ENCODE measurements at places on chromosomes 3 and 15. TPM values are rescaled to one million over a fixed set of nuclear protein-coding genes. Genes with fewer than 3 reads are reported as not detected.
A peak's percentile ranks its signal among the peaks of the same experiment; 100 is the strongest.

DNA sequence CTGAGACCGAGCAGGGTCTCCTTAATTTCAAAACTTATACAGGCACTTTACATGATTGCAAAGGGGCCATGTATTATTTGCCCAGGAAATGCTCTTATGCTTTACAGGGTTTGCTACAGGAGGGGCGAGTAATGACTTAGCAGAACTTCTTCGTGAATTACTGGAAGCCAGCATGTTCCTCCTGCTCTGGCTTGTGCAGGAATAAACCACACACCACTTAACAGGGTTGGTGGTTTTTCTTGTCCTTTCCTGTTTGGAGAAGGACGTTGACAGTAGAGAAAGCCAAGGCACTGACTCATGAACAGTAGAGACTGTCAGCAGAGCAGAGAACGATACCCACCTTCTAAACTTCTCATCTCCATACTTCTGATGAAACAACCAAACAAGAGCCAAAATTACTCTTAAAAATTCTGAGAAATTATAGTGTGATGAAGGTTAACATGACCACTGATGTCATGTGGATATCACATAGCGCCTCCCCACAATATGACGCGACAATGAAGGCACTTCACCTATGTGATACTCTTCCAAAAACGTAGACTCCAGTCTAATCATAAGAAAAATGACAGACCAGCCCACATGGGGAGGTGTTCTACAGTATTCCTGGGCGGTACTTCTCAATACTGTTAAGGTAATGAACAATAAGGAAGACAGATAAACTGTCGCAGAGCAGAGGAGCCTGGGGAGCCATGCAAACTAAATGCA is 24.7 kb upstream of the MCTP2 start:
- H3K4me1 ChIP-seq: peaks cover 15% of the 10 kb centered on the region
- no peaks in the 10 kb centered on the region for H3K36me3 ChIP-seq
- DNase-seq: peak; percentile 70
- peaks cover 24% of the 10 kb centered on the region for H3K27me3 ChIP-seq

GRCh38 chr3:52528586-52529375 is 4.9 kb downstream of the NT5DC2 start:
- peaks cover 5% of the 10 kb centered on the region for H3K4me1 ChIP-seq
- H3K4me3 ChIP-seq: no peak overlapping the region
- no peaks in the 10 kb centered on the region for H3K27me3 ChIP-seq
- peak; percentile 2 for DNase-seq
- no peak overlapping the region for H3K27ac ChIP-seq

GRCh38 chr3:135083756-135084155 is 288.7 kb downstream of the EPHB1 start:
- H3K4me3 ChIP-seq: no peak overlapping the region
- no peak for DNase-seq
- no peaks in the 10 kb centered on the region for H3K4me1 ChIP-seq
- no peak overlapping the region for H3K27ac ChIP-seq
- no peaks in the 10 kb centered on the region for H3K27me3 ChIP-seq
- H3K36me3 ChIP-seq: no peaks in the 10 kb centered on the region

DNA sequence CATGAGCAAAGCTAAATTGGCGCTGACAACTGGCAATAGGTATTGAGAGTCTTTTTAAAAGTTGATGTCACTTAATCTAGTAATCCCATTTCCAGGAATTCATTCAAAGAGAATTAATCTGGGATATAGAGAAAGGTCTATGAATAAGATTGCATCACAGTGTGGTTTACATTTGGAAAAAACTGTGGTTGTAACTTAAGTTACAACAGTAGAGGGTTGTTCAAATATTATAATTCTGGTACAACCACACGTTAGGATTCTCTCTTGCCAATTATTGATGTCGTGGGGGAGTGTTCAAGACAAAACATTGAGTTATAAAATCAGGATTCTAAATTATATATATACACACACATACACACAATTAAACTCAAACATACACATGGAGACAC is 79.8 kb downstream of the LIPC start:
- no peak overlapping the region for H3K27ac ChIP-seq
- H3K36me3 ChIP-seq: peaks cover 5% of the 10 kb centered on the region
- H3K27me3 ChIP-seq: no peaks in the 10 kb centered on the region

DNA sequence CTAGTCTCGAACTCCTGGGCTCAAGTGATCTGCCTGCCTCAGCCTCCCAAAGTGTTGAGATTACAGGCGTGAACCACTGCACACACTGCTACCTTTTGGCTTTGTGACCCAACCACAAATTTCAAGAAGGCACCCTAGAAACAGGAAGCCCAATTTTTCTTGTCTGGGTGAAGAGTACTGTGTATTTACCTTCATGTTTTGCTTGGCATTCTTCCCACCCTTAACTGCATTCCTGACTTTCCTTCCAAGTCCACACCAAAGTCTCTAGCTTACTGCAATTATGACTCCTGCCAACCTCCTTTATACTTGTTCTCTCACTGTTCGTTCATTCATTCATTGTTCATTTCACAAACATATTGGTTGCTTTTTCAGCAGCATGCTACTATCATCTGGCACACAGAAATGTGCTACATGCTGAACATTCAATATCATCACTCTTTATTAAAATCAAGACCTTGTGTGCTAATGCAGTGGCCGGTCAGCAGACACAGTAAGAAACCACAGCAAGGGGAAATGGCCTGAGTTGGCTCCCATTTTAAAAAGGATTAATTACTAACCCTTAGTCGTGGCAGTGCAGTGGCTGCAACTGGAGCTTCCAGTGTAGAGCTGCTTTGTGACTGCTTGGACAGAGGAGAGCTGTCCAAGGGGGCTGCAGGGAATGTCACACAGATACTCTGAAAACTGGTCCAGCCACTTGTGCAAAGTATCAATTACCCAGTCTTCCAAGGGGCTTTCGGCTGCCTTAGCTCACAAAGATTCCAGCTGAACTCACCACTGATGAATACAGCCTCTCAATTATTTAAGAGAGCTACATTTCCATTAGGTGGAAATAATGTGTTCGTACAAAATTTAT is 94.0 kb downstream of the ETFA start:
- H3K36me3 ChIP-seq: peaks cover 29% of the 10 kb centered on the region
- H3K4me3 ChIP-seq: no peak overlapping the region
- no peak for DNase-seq
- H3K4me1 ChIP-seq: peaks cover 2% of the 10 kb centered on the region
- no peak overlapping the region for H3K27ac ChIP-seq
- H3K27me3 ChIP-seq: no peaks in the 10 kb centered on the region

- no peaks in the 10 kb centered on the region for H3K36me3 ChIP-seq
- H3K27ac ChIP-seq: no peak overlapping the region
- H3K27me3 ChIP-seq: no peaks in the 10 kb centered on the region
- DNase-seq: no peak
These were observed 196.2 kb upstream of the CNTN4 start for GRCh38 chr3:1902416-1902815.

DNA sequence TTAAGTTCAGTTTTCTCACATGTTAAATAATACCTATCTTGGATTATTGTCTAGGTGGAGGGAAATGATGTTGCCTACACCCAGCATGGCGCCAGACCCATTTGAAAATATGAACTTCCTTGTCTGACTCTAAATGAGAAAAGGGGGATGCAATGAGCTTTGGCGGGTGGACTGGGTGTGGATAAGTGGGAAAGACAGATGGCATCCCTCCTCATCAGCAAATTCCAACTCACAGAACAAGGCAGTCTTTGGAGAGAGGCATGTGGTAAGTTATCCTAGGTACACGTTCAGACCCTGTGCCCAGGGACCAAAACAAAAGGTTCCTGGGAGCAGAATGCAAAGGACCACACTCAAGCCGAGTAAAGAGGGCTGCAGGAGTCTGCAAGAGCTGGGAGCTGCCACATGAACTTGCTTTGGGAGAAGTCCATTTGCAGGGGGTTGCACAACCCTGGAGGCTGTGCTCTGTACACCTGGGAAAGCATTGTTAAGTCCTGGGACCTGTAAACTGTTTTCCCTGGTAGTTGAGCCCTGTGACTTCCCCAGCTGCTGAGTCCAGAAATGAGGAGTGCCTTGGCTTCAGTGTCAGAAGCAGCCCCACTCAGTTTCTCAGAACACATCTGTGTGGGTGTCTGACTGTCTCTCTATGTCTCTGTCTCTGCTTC is 102.3 kb upstream of the TPM1 start:
- DNase-seq: no peak
- no peak overlapping the region for H3K4me3 ChIP-seq
- H3K27me3 ChIP-seq: peaks cover 11% of the 10 kb centered on the region

GRCh38 chr3:67077656-67078055 is 79.5 kb downstream of the KBTBD8 start:
- no peak overlapping the region for H3K27ac ChIP-seq
- DNase-seq: peak; percentile 16
- peaks cover 50% of the 10 kb centered on the region for H3K4me1 ChIP-seq
- H3K36me3 ChIP-seq: peaks cover 11% of the 10 kb centered on the region
- H3K27me3 ChIP-seq: no peaks in the 10 kb centered on the region
- H3K4me3 ChIP-seq: no peak overlapping the region

- H3K27me3 ChIP-seq: no peaks in the 10 kb centered on the region
- H3K27ac ChIP-seq: no peak overlapping the region
- H3K4me1 ChIP-seq: no peaks in the 10 kb centered on the region
- no peak for DNase-seq
These were observed 144.4 kb downstream of the UACA start for GRCh38 chr15:70618929-70619328.

DNA sequence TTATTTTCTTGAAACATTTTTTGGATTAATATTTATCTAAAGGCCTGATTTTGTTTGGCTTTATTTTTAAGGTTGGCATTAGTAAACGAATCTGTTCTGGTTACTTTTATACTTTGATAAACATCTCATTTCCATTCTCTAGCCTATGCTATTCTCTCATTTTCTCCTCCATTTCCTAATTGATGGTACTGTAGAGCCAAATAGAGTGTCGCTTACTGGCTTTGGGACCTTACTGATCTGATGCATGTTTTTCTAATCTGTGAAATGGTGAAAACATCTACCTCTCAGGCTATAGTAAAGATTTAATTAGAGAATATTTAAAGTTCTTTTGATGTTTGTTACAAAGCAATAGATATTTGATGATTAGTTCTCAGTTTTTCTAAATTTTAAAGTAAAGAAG is 1.6 kb downstream of the LNP1 start:
- H3K4me3 ChIP-seq: peak overlapping the region; percentile 95
- H3K27me3 ChIP-seq: no peaks in the 10 kb centered on the region
- H3K36me3 ChIP-seq: peaks cover 21% of the 10 kb centered on the region
- peaks cover 42% of the 10 kb centered on the region for H3K4me1 ChIP-seq
- H3K27ac ChIP-seq: no peak overlapping the region
- DNase-seq: no peak

DNA sequence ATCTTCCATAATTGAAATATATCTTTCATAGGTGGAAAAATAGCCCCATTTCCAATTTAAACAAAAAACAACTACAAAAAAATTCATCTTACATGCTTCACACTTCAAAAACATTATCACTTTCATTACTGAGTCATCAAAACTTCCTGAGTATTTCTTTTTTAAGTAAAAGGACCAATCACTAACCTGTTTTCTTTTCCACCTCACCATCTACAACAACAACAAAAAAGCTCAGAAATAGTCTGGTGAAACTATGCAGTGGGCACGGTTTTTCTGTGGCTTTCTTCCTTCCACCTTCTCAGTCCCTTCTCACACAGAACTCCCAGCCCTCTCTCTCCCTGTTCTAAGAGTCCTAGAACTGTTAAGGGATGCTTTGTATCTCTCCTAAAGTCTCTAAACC is 20.3 kb upstream of the TNIK start:
- peak; percentile 22 for DNase-seq
- no peak overlapping the region for H3K4me3 ChIP-seq
- H3K27ac ChIP-seq: peak overlapping the region; percentile 80
- H3K36me3 ChIP-seq: no peaks in the 10 kb centered on the region
- peaks cover 16% of the 10 kb centered on the region for H3K4me1 ChIP-seq
- no peaks in the 10 kb centered on the region for H3K27me3 ChIP-seq

DNA sequence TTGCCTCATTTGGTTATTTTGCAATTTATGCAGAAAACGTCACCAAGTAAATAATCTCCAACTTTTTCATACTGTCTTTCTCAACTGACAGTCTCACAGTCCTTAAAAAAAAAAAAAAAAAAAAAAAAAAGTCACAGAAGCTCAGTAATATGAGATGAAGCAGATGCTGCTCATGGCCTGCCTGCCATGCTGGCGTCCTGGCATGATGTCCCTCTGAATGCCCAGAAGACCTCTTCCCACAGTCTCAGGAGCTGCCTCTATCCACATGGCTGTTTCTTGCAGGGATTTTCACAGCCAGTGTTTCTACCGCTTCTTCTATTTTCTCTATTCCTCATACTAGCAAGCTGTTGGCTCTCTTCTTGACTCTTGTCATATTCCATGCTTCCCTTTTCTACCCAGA is 87.7 kb downstream of the TGFBR2 start:
- H3K4me3 ChIP-seq: no peak overlapping the region
- peaks cover 63% of the 10 kb centered on the region for H3K4me1 ChIP-seq
- peaks cover 76% of the 10 kb centered on the region for H3K36me3 ChIP-seq
- no peaks in the 10 kb centered on the region for H3K27me3 ChIP-seq

DNA sequence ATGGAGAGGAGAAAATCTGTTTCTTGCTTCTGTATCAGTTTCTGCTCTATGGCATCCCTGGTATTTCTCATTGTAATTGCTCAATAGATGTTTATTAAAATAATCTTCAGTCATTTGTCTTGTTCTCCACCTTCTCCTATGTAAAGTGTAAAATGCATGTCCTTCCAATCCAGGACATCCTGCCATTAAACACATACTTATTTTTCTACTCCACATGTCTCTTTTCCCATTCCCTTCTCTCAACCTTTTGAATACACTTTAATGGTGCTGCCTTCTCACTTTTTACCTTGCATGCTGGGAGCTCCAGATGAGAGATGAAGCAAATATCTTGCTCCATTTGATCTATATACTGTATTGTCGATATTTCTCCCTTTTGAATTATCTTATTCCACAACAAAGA is 49.7 kb downstream of the TUSC7 start:
- H3K27me3 ChIP-seq: peaks cover 5% of the 10 kb centered on the region
- H3K27ac ChIP-seq: no peak overlapping the region
- no peaks in the 10 kb centered on the region for H3K4me1 ChIP-seq
- DNase-seq: no peak
- no peaks in the 10 kb centered on the region for H3K36me3 ChIP-seq
- H3K4me3 ChIP-seq: no peak overlapping the region

DNA sequence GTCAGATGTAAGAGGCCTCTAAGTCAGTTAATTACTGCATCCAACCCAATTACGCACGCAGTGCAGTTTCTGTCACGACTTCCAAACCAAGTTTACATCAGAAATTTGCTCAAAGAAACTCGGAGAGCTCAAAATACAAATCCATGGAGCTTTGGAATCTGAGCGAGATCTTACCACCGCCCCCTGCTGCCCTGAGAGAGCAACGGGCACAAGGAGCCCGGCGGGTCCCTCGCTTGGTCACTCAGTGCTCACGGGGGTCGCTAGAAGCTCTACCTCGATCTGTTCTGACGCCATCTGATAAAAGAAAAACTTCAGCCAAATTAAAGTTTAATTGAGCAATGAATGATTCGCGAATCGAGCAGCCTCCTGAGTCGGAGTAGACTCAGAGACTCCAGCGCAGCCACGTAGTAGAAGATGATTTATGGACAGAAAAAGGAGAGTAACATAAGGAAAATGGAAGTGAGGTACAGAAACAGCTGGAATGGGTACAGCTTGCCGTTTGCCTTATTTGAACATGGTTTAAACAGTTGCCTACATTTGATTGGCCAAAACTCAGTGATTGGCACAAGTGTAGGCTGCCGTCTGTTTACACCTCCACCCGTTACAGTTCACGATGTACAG is 232.7 kb upstream of the ATP10A start:
- no peak overlapping the region for H3K27ac ChIP-seq
- no peak for DNase-seq
- H3K27me3 ChIP-seq: peaks cover 13% of the 10 kb centered on the region
- H3K4me3 ChIP-seq: no peak overlapping the region
- H3K4me1 ChIP-seq: no peaks in the 10 kb centered on the region
- H3K36me3 ChIP-seq: no peaks in the 10 kb centered on the region

Gene PDIA5
- 20.7 TPM for total RNA-seq

Gene ALAS1
- total RNA-seq: 35.7 TPM

Gene GP5
- total RNA-seq: 0.62 TPM

Gene SLCO3A1
- total RNA-seq: 3.1 TPM

Gene BUB1B
- 102 TPM for total RNA-seq
